Stimulated activated CD8-positive, alpha-beta memory T cell treated with anti-CD3 and anti-CD28 coated beads, Interleukin-7, amount 100 ng/mL, for 24 hours (primary cell): ENCODE measurements at places on chromosomes 4 and X.

GRCh38 chr4:93828995-93829819, 654 bp downstream of the ATOH1 start:
- no peak for DNase-seq

GRCh38 chr4:73944061-73944875, 37.6 kb downstream of the PF4 start:
- no peak for DNase-seq

- no peak for DNase-seq
Measured at GRCh38 chr4:103482471-103482870, 237.3 kb downstream of the TACR3 start.

GRCh38 chr4:123352240-123352945, 44.2 kb upstream of the SPRY1 start:
- no peak for DNase-seq

DNA sequence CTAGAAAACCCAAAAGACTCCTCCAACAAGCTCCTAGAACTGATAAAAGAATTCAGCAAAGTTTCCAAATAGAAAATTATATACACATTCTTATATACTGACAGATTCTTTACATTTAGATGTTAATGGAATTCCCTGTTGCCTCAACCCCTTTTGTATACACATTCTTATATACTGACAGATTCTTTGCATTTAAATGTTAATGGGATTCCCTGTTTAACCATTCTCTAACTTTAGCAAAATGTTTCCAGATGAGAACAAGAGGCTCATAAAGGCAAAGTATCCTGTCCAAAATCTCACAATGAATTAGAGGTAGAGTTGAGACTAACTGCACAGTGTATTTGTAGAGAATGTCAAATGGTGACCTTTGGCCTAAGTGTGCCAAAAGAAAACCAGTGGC, 23.1 kb upstream of the AR start:
- DNase-seq, result no peak

GRCh38 chrX:13081395-13082205, 37.2 kb upstream of the FAM9C start:
- no peak for DNase-seq

- DNase-seq, result no peak
Measured at GRCh38 chr4:36064117-36064516, 180.2 kb downstream of the ARAP2 start.

GRCh38 chrX:148574237-148574973, 74.0 kb downstream of the AFF2 start:
- DNase-seq, result no peak

- DNase-seq, result no peak
Measured at GRCh38 chrX:149860445-149860844, 20.5 kb upstream of the MAGEA8 start.

DNA sequence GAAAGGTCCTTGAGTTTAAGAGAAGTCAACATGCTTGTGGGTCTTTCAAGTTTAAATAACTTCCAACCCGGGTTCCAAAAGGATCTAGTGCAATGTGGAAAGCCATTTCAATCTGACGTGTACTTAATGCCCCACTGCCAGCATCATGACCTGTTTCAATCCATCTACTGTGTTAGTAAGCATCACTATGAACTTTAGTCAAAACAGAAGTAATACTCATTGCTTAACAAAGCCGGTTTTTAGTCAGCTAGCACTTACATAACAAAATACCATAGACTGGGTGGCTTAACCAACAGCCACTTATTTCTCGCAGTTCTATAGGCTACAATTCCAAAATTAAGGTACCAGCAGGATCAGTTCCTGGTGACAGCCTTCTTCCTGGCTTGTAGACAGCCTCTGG, 677.5 kb downstream of the DMD start:
- DNase-seq, result no peak

DNA sequence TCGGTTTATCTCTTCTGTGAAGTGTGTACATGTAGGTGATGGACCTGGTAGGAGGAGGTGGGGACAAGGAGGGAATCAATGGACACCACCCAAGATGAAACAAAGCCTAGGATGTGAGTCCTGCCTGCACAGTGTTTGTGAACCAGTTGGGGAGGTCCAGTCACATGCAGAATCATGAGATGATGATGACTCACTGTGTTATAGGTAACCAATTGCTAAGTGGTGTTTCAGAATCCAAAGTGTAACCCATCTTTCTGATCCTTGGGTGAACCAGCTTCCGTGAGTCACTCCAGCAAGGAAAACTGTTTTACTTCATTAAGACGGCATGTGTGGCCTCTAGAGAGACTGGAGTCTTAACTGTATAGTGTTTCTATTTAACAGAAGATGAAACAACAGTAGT, 57.9 kb upstream of the HPF1 start:
- DNase-seq, result no peak

- no peak for DNase-seq
Measured at GRCh38 chrX:13094828-13095341, 50.5 kb upstream of the FAM9C start.

GRCh38 chr4:48705609-48706008, 74.5 kb downstream of the FRYL start:
- no peak for DNase-seq

GRCh38 chrX:67749536-67749935, 205.7 kb downstream of the AR start:
- DNase-seq, result no peak

GRCh38 chr4:154416190-154416547, 75.4 kb downstream of the DCHS2 start:
- no peak for DNase-seq

DNA sequence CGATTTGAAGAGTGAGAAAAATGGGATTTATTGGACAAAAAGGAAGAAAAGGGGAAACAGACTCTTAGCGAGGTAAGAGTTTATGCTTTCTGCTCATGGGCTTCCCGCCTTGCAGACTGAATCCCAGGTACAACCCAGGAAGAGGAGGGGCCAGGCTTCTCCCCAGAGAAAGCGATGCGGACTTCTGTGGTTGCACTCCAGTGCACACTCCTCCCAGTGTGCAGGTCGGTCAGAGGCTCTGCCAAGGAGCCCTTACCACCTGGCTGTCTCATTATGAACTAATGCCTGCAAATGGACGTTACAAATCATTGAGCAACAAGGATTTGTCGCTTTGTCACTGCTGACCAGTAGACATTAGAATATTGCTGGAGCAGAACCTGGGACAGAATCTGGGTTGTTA, 39.9 kb upstream of the GLRA2 start:
- DNase-seq, result no peak

DNA sequence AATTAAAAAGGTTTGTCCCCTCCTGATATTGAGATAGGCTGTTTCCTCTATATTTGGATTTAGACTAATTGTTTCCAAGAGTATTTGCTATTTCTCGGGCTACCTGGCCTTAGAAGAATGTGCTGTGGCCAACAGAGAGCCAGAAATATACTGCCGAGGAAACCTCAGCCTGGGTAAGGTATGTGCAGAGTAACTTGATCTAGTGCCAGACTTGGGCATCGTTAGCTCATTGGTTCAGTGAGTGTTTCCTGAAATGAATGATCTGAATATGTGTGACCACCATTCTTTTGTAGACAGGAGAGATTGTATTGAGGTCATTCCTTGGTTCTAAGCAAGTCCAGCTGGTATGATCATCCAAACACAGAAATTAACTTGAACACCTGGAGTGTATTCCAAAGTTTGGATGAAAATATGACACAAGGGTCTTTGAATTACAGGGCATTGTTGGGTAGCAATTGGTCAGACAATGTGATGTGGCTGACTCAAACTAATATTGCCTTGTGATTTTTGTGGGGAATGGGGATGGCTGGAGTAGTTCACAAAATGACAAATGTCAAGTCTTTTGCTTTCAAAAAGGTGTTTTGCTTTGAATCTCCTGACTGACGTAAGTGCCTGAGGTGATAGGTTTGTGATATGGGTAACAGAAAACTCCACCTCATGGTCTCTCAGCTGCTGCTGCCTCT, 100.2 kb upstream of the CXCL13 start:
- no peak for DNase-seq

GRCh38 chr4:138677212-138677611, 338.4 kb upstream of the NOCT start:
- DNase-seq, result no peak

DNA sequence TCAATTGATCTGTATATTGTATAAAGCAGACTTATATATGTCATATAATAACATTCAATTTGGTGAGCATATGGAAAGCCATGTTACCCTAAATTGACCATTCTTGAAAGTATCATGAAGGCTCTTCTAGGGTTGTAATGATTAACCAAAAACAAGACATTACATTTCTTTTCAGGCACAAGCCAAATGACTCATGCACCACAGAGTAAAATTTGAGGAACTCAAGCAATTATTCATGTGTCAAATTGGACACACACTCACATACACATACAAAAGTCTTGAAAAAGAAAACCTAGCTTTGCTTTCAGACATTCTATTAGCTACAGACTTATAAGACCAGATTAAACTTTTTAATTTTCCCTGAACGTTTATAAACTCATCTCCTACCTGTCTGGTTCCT, 146.5 kb upstream of the PCDH18 start:
- no peak for DNase-seq

- no peak for DNase-seq
Measured at GRCh38 chr4:111018216-111018615, 395.3 kb upstream of the PITX2 start.
